ENCODE measurements at places on chromosomes 13 and 19.
A peak's percentile ranks its signal among the peaks of the same experiment; 100 is the strongest.

DNA sequence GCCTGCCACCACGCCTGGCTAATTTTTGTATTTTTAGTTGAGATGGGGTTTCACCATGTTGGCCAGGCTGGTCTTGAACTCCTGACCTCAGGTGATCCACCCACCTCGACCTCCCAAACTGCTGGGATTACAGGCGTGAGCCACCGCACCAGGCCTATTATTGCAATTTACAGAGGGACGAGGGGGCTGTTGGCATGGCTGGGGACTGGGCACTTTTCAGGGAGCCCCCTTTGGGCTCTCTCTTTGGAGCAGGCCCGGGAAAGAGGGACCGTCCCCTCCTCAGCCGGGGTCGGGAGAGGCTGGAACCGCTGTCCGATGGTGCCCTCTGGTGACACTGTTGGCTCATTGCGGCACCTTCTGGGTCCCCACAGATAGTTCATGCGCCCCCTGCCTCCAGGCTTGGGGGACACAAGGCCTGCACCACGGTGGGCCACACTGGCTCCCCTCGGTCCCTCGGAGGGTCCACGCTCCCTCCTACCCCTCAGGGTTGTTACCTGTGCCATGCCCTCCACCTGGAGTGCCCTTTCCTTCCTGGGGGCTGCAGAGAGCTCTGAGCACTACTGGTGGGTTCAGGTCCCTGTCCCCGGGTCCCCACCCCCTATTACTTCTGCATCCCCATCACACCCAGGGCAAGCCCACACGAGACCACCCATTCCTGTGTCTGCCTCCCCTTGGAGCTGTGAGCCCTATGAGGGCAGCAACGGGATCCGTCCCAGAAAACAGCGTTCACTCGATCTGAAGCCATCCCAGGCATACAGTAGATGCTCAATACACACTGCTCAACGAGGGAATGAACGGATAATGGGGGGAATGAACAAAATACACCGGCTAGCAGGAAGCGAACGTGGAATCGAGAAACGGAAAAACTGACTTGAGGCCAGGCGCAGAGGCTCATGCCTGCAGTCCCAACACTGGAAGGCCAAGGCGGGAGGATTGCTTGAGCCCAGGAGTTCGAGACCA, 12.5 kb downstream of the FEM1A start:
- peak; percentile 22 for DNase-seq

DNA sequence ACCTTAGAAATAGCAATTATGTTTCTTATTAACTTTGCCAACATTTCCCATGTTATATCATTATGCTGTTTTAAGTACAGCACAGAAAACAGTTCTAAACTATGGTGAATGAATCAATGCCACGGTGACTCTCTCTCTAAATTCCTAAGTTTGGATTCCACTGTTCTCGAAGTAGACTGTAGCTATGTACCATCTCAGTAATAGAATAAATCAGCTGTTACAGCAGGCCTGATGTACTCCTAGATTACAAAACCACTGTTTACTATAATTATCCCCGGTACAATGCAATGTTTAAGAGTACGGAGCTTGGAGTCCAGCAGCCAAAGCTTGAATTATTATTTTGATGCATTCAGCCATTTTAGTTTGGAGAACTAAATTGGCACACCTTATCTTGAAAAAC, 476.3 kb upstream of the SLITRK1 start:
- no peak for DNase-seq

DNA sequence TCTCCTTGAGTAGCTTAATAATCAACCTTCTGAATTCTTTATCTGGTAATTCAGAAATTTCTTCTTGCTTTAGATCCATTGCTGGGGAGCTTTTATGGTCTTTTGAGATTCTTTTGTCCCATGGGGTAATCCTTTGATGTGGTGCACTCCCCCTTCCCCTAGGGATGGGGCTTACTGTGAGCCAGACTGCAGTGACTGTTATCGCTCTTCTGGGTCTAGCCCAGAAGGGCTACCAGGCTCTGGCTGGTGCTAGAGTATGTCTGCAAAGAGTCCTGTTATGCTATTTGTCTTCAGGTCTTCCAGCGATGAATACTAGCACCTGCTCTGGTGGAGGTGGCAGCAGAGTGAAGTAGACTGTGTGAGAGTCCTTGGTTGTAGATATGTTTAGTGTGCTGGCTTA, 41.7 kb downstream of the UFM1 start:
- DNase-seq = no peak

- no peak for DNase-seq
These were observed 5.1 kb downstream of the CD37 start for GRCh38 chr19:49340069-49340864.

- no peak for DNase-seq
These were observed 5.2 kb upstream of the KBTBD7 start for GRCh38 chr13:41199526-41199925.

DNA sequence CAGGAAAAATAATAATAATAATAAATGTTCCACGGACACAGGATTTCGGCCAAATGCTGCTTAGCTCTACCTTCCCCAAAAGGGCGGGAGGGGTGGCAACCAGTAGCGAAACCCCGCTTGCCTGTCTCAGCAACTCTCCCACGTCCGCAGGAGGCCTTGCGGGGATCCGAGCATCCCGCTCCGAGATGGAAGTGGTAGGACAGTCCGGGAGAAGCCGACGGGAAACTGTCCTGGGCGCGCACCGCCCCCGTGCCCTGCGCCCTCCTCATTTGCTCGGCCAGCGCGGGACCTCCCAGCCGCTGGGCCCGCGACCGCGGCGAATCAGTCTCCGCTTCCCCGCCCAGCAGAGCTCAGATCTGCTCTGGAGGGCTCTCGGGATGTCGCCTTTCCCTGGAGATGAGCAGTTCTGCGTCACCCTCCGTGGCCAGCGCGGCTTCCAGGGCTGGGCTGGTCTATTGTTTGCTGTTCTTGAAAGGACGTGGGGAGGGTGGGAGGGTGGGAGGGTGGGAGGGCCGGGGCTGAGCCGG, 48.9 kb upstream of the PABPC3 start:
- DNase-seq = no peak

GRCh38 chr19:48819366-48819816, 8.6 kb upstream of the BCAT2 start:
- no peak for DNase-seq

DNA sequence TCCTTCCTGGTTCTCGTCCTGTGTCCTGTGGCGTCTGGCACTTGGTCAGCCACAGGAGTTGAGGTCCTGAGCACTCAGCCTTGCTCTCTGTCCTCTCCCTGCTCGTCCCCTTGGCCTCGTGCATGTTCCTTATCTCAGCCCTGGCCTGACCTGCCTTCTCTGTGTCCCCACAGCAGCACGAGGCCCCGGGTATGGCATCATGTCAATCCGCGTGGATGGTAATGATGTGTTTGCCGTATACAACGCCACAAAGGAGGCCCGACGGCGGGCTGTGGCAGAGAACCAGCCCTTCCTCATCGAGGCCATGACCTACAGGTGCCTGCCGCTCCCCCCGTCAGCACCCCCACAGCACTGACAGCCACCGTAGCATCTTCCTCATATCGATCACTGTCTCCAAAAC, 4.7 kb downstream of the B3GNT8 start:
- DNase-seq = no peak
